ENCODE measurements at places on chromosomes 3 and 15.

GRCh38 chr3:11463591-11463990 is 180.1 kb downstream of the VGLL4 start:
- DNase-seq = no peak

DNA sequence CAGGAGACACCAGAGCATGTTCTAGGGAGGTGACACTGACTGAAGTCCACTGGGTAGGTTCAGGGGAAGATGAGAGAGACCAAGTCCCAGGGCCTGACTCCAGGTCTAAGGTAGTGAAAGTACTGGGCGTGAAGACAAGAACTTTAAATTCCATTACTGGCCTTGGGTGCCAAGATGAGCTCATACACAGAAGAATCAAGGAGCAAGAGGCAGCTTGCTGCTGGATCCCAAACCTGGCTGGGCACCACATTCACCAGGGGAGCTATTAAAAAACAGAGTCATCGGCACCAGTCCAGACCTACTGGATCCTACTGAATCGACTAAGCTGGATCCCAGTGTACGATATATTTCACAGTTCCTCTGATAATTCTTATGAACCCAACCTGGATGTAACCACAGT is 42.1 kb upstream of the ATG7 start:
- DNase-seq = no peak

DNA sequence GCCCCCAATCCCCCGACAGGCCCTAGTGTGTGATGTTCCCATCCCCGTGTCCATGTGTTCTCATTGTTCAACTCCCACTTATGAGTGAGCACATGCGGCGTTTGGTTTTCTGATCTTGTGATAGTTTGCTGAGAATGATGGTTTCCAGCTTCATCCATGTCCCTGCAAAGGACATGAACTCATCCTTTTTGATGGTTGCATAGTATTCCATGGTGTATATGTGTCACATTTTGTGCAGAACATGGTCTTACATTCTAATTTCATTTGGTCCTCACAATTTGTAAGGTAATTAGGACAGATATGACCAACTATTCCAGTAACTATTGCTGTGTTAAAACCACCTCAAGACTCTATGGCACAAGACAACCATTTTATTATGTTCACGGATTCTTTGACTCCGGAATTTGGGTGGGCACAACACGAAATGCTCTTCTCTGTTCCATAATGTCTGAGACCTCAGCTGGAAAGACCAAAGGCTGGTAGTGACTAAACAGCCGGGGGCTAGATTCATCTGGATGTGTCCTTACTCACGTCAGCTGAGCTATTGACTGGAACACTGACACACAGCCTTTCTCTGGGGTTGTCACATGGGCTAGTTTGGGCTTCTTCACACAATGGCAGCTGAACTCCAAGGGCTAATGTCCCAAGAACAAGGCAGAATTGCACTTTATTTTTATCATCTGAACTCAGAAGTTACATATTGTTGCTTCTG is 13.6 kb upstream of the GLCE start:
- no peak for DNase-seq

DNA sequence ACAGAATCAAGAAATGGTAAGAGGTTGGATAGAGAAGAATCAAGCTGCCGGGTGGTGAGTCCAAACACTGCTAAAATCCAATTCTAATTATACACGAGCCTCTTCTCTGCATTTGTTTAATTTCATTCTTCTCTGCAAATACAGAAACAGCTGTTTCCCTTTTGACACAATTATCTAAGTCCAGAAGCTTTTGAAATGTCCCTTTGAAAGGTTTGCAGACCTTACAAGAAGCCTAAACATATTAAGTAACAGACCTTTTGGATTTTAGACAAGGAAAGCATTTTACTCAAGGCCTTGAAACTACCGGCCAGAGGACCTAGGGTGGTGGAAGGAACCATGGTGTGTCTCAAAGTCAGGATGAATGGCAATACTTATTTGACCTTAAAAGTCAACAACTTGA is 403.8 kb upstream of the ADAMTS9 start:
- no peak for DNase-seq

- DNase-seq = no peak
These were observed 67.7 kb downstream of the SCAPER start for GRCh38 chr15:76837474-76837873.

- no peak for DNase-seq
These were observed 197.6 kb upstream of the ZPLD1 start for GRCh38 chr3:102237181-102237580.

GRCh38 chr3:157755233-157755632 is 252.0 kb upstream of the VEPH1 start:
- DNase-seq = no peak

- no peak for DNase-seq
These were observed 145.0 kb upstream of the MCTP2 start for GRCh38 chr15:94086341-94086740.

GRCh38 chr3:44078863-44079262 is 162.8 kb upstream of the TOPAZ1 start:
- no peak for DNase-seq

- DNase-seq = no peak
These were observed 191.6 kb downstream of the KCNAB1 start for GRCh38 chr3:156311930-156312329.

- DNase-seq = no peak
These were observed 29.8 kb downstream of the DUOX2 start for GRCh38 chr15:45084163-45084562.

GRCh38 chr3:37913522-37913921 is 51.8 kb downstream of the CTDSPL start:
- DNase-seq = no peak

DNA sequence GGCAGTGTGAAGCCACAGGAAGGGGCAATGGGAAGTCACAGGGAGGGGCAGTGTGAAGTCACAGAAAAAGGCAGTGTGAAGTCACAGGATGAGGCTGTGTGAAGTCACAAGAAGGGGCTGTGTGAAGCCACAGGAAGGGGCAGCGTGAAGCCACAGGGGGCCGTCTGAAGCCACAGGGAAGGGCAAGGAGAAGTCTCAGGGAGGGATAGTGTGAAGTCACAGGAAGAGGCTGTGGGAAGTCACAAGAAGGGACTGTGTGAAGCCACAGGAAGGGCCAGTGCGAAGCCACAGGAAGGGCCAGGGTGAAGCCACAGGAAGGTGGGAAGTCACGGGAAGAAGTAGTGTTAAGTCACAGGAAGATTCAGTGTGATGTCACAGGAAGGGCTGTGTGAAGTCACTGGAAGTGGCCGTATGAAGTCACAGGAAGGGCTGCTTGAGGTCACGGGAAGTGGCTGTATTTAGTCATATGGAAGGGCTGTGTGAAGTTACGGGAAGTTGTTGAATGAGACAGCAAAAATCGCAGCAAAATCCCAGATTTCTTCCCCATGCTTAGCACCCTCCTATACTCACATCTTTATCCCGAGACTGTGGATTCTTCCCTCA is 38.6 kb downstream of the GASK1A start:
- no peak for DNase-seq

DNA sequence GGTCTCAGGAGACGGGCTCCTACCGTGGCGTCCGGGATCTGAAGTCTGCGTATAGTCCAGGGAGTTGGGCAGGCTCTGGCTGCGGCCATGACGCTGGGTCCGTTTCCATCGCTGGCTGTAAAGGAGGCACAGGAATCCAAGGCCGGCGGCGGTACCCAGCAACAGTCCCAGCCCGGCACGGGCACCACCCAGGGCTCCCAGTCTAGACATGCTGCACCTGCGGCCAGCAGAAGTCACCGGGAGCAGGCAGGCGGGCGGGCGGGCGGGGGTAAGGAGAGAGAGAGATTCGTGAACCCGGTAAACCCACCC is 526 bp downstream of the RMDN3 start:
- DNase-seq = no peak

DNA sequence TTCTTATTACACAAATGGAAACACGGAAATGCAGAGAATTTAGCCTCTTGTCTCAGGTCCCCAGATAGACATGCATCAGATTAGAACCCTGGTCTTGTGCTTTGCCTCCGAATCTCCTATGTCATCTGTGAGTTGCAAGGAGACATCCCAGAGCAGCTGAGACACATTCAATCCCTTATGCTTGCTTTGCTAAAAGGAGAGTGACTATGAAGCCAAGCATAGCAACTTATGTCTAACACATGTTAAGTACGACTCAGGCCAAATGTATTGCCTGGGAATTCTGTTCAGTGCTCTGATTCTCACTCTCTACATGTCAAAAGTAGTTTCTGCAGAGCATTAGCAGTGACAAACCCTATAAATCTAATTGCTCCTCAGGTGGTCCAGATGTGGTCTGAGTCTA is 30.6 kb upstream of the LRRC3B start:
- no peak for DNase-seq

DNA sequence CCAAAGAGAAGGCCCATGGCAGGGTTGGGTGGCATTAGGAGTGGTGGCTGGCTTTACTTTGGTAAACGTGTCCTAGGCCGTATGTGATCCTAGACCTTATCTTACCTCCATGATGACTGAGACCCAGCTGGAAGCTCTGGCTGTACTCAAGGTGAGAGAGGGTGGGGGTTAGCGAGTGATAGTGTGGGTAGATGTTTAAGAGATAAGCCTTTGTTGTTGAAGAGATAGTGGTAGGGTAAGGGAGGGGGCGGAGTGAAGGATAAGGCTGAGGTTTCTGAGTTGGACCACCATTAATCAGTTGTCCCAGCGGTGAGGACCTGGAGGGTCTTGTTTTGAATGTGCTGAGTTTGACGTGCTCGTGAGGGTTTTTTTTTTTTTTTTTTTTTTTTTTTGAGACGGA is 61.5 kb upstream of the ULK4 start:
- no peak for DNase-seq

DNA sequence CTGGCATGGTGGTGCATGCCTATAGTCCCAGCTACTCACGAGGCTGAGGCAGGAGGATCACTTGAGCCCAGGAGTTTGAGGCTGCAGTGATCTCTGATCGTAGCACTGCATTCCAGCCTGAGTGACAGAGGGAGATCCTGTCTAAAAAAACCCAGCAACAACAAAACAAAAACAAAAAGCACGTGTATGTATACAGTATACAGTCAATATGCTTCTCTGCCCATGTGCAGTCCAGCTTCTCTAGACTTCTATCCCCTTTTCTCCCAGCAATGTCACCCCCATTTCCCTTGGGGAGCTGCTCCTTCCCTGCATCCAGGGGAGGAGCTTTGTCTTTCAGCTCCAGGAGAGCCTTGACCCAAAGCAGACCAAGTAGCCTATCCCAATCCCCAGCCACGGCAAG is 20.0 kb upstream of the GRIP2 start:
- no peak for DNase-seq

GRCh38 chr3:69368129-69368741 is 17.7 kb downstream of the FRMD4B start:
- DNase-seq = no peak

- no peak for DNase-seq
These were observed 13.2 kb downstream of the ARHGEF3 start for GRCh38 chr3:56788521-56788920.

DNA sequence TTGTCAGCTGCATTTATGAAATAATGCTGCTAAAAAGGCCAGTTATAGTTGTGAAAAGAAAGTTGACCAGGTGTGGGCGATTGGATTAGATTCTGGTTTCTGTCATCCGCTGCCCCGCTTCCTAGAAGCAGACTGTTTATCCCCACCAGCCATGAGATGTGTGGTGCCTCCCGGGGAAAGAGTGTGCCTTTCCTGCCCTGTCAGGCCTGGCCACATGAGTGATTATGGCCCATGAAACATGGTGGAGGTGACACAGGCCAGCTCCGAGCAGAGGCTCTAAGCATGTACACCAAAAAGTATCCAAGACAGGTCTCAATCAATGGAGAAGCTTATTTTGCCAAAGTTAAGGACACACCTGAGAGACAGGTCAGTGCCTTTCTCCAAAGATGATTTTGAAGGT is 85.4 kb upstream of the ABHD2 start:
- no peak for DNase-seq

DNA sequence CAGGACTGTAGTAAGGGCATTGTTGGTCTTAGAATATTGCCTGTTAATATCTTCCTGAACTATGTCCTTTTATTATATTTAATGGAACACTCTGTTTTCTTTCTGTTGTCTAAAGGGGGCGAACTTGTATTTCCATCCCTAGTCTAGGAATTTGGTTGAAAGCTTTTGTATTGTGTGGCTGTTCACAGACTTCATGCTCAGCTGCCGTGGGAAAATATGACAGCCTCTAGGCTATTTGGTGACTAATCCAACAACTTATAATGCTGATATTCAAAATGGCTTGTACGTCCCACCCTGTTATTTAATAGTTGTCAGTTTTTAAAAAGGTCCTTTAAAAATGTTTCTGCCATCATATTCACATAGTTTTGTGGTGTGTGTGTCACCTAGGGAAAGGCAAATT is 202.6 kb downstream of the KLHL25 start:
- DNase-seq = no peak

DNA sequence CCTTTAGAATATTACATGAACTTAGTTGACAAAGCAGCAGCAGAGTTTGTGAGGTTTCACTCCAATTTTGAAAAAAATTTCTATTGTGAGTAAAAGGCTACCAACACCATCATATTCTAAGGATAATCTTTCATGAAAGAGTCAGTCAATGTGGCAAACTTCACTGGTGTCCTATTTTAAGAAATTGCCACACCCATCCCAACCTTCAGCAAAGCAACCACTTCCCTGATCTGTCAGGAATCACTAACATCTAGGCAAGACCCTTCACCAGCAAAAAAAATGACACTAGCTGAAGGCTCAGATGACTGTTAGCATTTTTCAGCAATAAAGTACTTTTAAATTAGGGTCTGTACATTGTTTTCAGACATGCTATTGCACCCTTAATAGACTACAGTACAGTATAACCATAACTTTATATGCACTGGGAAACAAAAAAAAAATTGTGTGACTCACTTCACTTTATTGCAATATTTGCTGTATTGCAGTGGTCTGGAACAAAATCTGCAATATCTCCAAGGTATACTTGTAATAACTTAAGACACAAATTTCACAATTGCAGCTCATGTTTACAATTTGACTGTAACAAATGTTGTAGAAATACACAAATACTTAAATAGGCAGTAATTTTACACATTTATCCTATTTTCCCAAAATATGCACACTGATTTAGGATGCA is 38.9 kb upstream of the ALCAM start:
- DNase-seq = no peak

DNA sequence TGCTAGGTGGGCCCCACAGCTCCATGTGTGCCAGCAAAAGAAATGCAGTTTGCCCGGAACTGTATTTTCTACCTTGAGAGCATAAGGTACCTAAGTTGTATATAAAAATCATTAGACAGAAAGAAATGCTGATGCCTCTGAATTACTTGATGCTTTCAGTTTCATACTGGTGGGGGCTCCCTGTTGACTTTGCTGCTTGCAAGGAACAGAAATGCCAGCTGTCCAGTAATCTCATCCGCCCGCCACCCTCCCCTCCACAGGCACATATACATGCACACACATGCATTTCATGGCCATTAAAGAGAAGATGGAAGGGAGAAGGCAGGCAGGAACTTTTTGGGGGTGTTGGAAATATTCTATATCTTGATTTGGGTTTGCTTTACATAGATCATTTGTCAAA is 38.4 kb downstream of the LIMD1 start:
- DNase-seq = no peak
